ENCODE measurements at places on chromosomes 2 and 18. TPM values are rescaled to one million over a fixed set of nuclear protein-coding genes. Genes with fewer than 3 reads are reported as not detected.

DNA sequence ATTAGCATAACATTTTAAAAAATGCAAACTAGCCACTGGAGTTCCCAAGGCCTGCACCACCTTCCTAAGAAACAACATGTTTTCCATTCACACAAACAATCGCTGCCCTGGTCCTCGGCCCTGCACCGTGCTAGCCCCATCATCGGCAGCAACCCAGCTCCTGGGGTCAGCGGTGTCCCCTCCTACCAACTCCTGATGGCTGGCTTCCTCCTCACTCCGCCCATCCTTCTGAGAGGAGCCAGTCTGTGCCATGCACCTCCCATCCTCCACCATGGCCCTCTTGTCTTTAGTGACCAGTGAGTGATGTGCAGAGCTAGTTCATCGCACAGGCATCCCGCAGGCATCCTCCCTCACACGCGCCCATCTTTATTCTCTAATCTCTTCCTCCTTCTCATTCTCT lies 81.9 kb downstream of the LONRF2 start:
- DNase-seq: no peak

GRCh38 chr18:5295231-5295920 lies at the start of gene ZBTB14:
Gene ZBTB14 (minus strand): TSS chr18:5295726. CDS start chr18:5293246, 2,480 bp downstream.
- no peak for DNase-seq

DNA sequence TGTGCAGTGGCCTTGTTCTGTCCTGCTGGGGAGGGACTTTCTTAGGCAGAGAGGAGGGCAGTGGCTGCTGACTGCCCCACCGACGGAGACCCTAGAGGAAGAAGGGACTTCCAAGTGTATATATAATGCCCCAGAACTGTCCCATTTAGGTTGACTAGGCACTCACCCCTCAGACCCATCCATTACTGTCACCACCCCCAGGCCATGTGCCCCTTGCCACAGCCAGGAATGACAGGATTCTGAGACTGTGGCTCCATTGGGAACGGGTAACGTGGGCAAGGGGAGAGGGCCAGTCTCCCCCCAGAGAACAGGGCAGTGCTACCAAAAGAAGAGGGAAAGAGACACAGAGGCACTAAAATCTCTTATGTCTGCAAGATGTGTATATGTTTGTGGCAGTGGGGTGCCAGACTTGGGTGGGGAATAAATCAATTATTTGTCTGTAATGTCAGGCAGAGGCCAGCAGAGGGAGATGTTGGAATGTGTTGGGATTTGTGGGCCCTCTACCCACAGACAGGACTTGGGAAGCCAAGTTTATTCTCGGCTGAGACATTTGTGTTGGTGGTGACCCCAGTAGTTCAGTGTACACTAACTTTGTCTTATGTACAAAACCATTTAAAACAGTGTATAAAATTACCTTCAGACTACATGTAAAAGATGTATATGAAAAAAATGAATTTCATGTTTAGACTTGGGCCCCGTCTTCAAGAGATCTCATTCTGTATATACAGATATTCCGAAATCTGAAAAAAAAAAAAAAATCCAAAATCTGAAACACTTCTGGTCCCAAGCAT lies 24.0 kb upstream of the TMEM37 start:
- peak; percentile 70 for DNase-seq

DNA sequence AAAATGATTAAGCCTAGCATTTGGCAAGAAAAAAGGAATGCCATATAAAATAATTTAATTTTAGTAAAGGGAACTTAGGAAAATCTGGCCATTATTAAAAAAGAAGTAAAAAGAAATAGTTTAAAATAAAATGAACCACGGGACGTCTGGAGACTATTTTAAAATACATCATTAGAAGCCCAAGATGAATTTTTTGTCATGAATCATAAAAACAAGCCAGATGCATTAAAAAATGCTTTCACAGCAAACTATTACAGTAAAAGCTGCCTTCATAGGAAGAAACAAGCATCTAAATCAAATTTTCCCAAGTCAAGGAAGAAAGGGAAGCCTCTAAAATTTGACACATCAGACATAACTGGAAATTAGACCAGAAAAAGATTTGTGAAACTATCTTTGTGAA lies 33.0 kb downstream of the COL5A2 start:
- no peak for DNase-seq

GRCh38 chr2:12702168-12703121 lies 14.3 kb upstream of the TRIB2 start:
- DNase-seq: peak; percentile 82

- no peak for DNase-seq
These were observed 4.7 kb upstream of the CXCR4 start for GRCh38 chr2:136122661-136123060.

DNA sequence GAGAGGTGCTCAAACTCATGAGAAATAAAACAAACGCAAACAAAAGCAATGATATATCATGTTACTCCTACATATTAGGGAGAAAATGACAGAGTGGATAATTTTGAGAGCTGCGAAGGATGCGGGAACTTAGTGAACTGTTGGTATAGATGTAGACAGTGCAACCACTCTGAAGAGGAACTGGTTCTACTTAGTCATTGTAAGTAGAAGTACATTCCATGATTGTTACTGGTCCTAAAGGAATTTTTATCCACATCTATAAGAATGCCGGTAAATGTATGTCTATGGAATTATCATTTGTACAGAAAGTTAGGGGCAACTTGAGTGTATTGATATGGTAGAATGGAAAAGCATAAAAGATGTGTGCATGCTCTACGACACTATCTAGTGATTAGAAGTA lies 1238.4 kb downstream of the LRP1B start:
- DNase-seq: no peak

DNA sequence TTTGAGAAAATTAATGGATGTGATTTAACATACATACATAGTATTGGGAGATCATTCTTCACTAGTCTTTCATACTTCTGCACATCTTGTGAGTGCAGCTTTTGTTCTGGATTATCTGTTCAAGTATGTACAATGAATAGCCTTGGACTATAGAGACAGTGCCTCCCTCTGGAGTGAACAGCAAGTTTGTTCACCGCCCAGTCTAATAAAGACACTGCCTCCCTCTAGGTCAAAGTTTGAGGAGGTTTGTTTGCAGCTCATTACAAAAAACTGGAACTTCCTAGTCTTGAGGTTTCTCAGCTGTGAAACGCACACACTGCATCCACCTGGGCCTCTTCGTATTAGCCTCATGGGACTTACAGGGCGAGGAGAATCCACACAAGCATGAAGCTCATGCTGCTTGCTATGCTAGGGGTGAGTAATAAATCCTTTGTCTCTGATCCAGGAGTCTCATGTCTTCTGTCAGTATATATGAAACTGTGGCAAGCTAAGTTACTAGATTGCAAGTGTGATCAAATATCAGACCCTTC lies 26.0 kb upstream of the LAPTM4A start:
- no peak for DNase-seq

The KCNG2 gene
- total RNA-seq: 0.08 TPM

DNA sequence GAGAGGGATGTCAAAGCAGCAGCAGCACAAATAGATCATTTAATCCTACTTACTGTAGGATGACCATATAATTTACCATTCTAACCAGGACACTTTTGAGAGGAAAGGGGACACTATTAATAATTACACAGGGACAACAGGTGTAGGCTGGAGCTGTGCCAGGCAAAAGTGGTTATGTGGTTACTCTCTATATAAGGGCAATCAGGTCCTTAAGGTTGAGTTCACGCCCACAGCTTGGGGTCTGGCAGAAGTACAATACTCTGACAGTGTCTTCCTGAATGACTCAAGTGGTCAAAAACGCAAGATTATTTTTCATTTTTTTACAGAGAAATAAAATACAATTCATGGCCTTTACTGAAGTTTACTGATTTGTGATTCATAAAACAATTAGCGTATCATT lies 2.8 kb downstream of the PREPL start:
- peak; percentile 96 for DNase-seq

GRCh38 chr2:24122366-24123194 lies 554 bp downstream of the PFN4 start:
- DNase-seq: no peak

The C2orf15 gene
- total RNA-seq: 0.78 TPM

The ERFE gene
- 8.5 TPM for total RNA-seq

GRCh38 chr2:42878581-42878980 lies 86.2 kb upstream of the HAAO start:
- no peak for DNase-seq

- no peak for DNase-seq
These were observed 345.8 kb downstream of the SOCS6 start for GRCh38 chr18:70634576-70635147.

DNA sequence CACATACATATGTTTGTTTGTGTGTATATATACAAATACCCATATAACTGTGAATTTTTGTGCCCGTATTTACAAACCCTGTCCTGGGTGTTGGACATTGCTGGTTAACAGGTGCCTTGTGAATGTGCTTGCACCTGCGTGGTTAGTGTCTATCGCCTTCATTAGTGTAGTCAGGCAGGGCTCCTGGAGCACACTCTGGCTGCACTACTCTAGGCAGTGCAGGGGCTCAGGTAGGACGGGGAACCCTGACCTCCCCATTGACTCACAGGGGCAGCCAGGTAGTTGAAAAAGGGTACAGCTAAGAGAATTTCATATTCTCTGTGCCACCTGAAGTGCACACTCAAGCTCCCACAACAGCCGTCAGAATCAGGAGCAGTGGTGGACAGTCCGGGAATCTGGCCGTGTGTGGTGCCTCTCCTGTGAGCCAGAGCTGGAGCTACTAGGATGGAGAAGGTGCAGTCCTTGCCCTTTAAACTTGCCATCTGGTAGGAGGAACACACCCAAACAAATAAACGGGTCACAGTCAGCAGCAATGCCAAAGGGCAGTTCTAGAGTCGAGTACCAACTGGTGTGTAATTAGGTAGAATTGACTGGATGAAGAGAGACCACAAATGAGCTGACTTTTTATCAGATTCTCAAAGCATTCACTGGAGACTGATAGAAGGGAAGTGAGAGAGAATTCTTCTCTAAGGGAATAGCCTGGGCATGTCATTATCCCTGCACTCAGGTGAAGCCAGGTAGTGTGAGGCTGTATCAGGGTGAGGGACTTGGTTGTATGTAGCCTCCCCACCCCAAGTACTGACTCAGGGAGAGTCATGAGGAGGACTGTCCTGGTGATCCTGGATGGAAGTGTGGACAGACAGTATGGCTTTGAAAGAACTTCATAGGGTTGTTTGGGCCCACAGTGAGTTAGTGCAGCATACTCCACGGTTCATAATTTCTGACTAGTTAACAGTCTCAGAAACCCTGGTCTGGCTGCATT lies 44.1 kb downstream of the FARP2 start:
- no peak for DNase-seq

GRCh38 chr18:74140582-74140981 lies 7.1 kb downstream of the FBXO15 start:
- no peak for DNase-seq

- DNase-seq: no peak
These were observed 28.0 kb downstream of the APCDD1 start for GRCh38 chr18:10482363-10482984.

The EEF1B2 gene
- 335 TPM for total RNA-seq

DNA sequence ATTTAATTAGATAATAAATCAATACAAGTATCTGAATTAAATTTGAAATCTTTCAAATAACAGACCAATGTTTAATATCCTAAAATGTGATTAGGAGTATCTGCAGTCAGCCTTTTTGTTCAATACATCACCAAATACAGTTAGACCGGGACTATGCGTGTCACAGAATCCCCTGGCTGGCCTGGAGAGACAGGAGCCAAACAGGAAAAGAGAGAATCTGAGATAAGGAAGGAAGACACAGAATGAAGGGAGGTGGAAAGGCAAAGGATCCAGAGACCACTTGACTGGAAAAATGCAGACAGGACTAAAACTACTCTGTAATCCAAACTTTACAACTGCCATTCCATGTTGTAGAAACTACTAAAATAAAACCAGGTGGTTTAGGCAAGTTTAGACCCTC lies 66.3 kb downstream of the SIGLEC15 start:
- no peak for DNase-seq

The UGT1A6 gene
- not detected for total RNA-seq

DNA sequence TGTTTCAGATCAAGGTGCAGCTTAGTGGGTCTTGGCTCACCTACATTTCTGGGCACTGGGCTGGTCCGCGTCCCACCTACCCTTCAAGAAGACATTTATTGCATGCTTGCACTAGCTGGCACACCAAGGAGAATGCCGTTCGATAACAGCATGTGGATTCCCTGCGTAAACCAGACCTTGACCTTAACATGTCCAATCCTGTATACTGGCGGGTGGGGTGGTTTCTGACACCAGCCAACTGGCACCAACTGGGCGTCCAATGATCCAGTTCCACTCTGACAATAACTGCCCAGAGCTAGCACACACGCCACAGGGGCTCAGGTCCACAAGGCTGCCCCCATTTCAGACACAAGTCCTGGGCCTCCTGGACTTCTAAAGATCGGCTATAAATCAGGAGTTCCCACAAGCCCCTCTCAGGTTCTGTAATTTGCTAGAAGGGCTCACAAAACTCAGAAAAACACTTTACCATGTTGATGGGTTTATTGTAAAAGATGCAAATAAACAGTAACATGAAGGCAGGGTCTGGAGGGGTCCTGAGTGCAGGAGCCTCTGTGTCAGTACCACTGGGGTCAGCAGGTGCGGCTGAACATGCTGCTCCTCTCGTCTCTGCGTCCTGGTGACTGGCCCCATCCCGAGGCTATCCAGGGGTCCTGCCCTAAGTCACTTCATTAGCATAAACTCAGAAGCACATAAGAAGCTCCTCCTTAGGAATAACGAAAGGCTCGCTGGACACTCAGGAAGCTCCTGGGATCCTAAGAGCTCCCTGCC lies 161.8 kb downstream of the HDAC4 start:
- no peak for DNase-seq

DNA sequence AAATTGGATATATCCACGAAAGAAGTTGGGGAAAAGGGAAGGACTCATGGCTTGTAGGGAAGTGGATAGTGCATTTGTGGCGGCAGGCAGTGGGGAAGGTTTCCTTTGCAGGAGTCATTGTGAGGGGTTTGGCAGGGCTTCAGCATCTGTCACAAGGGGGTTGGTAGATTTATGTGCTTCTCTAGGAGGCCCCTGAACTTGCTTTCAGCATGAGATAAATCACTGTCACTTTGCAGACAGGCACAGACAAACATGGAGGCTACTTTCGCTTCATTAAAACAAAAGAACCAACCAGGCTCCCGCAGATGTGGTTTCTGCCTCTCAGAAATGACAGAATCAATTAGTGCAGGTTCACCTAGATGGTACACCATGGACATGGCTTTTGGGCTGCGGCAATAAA lies 340.7 kb downstream of the TGIF1 start:
- DNase-seq: no peak

The GREB1 gene
- total RNA-seq: 0.52 TPM

- no peak for DNase-seq
These were observed 36.2 kb downstream of the TLK1 start for GRCh38 chr2:171124541-171124940.

GRCh38 chr2:156933645-156934225 lies 323.8 kb upstream of the GALNT5 start:
- DNase-seq: no peak

The CPLX4 gene
- total RNA-seq: not detected

DNA sequence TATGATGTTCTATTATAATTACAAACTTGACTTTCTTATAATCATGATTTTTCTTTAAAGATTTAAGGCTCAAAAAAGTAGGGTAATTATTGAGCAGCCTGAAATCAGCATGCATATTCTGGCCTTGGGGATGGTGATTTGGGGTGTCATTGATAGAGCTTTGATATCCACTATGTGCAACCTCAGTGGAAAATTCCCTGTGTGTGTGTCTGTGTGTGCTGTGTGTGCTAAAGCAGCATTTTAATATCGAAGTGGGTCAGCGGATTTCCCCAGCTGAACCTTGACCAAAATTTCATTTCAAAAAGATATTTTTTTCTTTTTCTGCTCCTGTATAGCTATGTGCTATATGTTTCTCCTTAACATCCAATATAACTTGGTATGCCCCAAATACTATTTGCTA lies 11.6 kb downstream of the KCNJ3 start:
- DNase-seq: no peak
